ENCODE measurements at places on chromosomes 6 and 20.

GRCh38 chr6:105926318-105926717, 159.8 kb upstream of the PRDM1 start:
- no peak for DNase-seq

DNA sequence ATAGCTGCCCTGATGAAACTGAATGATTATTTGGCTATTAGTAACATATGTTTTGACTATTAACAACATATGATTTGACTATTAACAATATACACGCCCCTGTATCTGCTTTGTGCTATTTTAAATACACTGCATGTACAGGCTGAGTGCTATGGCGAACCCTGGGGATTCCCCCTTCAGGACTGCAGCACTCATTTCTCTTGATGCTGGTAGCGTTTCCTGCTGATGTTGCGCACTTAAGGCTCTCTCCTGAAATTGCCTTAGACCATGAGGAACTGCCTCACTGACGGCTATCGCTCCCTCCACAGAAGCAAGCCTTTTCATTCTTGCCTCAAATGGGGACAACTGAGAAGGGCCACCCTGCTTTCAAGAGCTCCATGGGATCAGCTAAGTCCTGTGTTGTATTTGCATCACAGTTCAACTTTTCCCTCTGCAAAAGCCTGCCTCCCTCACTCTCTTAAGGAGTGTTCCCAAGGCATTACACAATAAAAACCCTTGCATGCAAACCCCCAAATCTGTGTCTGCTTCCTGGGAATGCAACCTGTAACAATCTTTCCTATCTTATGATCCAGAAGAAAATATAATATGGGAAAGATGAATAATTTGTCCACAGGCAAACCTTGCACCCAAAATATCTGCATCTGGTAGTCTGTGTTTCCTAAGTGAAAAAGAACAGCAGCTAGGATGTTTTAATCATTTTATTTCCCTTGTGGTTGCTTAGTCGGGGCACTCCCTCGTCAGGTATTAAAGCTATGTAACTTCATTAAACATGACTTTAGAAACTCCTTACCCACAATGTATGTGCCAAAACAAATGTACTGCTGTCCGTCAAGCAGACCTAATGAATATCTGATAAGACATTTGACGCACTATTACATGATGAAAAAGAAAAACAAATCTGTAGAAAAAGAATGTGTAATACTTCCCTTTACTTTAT, 456.4 kb downstream of the COL12A1 start:
- DNase-seq, result no peak

DNA sequence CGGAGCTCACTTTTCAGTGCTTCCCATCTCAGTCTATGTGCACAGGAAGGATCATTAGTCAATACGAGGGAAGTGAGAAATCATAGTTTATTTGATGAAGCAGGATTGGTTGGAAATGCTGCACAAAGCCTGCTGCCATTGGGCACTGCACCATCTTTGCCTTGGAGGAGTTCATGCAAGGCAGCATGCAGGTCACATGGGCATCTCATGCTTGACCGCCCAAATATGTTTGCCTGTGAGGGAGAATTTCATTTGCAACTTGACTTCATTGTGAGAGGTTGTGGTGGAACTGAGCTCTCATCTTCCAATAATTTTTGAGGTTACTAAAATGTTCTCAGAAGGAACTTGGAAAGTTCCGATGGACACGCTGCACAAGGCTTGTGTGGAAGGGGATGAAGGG, 83.9 kb upstream of the SYNDIG1 start:
- no peak for DNase-seq

DNA sequence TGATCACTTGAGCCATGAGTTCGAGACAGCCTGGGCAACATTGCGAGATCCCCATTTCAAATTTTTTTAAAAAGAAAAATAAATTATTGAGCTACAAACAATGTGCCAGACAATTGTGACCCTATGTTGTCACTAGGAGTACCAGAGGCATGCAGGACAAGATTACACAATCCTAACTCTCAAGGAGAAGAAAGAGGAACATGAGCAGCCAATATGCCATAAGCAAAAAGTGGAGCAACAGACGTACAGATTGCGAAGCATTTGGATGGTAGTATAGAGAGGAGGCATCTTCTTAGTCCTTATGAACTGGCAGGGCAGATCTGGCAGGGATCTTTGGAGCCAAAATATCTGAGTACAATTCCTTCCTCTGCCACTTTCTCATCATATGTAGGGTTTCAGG, 156.4 kb downstream of the OR2B2 start:
- no peak for DNase-seq
